Activated CD4-positive, alpha-beta T cell treated with anti-CD3 and anti-CD28 coated beads, Interleukin-2, amount 10 ng/mL, durations not matched to agents 24 days and 14 days (primary cell): ENCODE measurements at places on chromosomes 3 and 15. TPM values are rescaled to one million over a fixed set of nuclear protein-coding genes. Genes with fewer than 3 reads are reported as not detected.

GRCh38 chr15:77504306-77504705 lies 83.6 kb downstream of the HMG20A start:
- peaks cover 18% of the 10 kb centered on the region for H3K4me1 ChIP-seq
- no peak overlapping the region for H3K4me3 ChIP-seq
- DNase-seq: no peak
- no peaks in the 10 kb centered on the region for H3K36me3 ChIP-seq
- no peaks in the 10 kb centered on the region for H3K27me3 ChIP-seq

The IL17RD gene
- 0.14 and 0.26 TPM in 2 replicates for total RNA-seq

The AADACL2 gene
- not detected in 2 replicates for total RNA-seq

DNA sequence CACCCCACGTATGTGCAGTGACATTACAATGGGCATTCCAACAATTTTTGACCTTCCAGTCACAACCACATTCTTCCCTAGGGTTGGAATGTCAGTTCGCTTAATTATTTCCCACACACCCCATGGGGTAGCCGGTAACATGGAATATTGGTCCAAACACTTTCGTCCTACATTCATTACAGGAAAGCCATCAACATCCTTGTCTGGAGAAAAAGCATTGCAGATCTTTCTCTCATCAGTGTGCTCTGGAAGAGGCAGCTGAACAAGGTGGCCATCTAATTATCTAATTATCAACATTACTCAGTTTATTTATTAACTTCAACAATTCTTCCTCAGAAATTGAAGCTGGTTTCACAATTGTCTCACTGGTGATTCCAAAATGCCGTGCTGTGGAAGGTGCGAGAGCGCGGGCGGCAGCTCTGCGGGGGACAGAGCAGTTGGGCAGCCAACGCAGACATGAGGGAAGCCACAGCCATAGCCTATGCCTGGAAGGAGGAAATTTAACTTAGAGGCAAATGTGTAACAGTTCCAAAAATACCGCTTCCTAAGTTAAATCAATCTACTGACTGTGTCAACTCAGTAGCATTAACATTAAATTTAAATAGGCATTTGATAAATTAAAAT lies 1158.9 kb upstream of the EPHA6 start:
- no peak for DNase-seq
- no peaks in the 10 kb centered on the region for H3K27me3 ChIP-seq
- H3K27ac ChIP-seq: no peak overlapping the region
- no peak overlapping the region for H3K4me3 ChIP-seq

The GOLGA8R gene
- 1.3 and 1.5 TPM in 2 replicates for total RNA-seq

GRCh38 chr3:171860830-171861535 lies 17.8 kb downstream of the TMEM212 start:
- H3K4me3 ChIP-seq: no peak overlapping the region
- peaks cover 7% of the 10 kb centered on the region for H3K27me3 ChIP-seq
- DNase-seq: no peak
- no peaks in the 10 kb centered on the region for H3K36me3 ChIP-seq
- H3K27ac ChIP-seq: no peak overlapping the region
